ENCODE measurements at places on chromosomes 11 and 22. TPM values are rescaled to one million over a fixed set of nuclear protein-coding genes. Genes with fewer than 3 reads are reported as not detected.

GRCh38 chr11:61174273-61174672, 13.0 kb upstream of the VPS37C start:
- DNase-seq, result no peak

DNA sequence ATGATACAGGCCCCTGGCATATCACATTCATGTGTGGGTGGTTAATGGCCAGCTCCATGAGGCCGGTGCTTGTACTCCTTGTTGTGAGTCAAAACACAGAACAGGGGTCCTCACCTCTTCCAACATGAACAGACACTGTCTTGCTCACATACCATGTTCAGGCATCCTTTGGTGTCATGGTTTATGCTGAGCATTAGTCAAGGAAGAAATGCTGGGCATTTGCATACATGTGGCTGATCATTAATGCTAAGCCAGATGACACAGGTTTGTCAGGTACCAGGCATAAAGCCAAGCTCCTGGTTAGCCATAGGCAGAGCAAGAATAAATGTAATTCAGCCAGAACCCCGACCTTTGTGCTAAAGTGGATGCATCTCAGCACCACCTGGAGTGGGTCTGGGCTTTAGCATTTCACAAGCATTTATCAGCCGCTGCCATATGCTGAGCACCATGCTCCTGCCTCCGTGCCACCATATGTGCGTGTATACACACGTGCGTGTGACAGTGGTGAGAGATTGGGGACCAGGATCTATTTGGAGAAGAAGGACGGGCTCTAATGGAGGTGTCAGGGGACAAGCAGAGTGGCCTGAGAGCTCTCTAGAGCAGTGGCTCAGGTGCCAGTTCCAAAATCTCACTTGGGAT, 55.0 kb downstream of the MICAL2 start:
- DNase-seq, result no peak

The SLC22A12 gene
- 5.6 TPM for polyA plus RNA-seq

The MS4A4A gene
- 4.6 TPM for polyA plus RNA-seq

DNA sequence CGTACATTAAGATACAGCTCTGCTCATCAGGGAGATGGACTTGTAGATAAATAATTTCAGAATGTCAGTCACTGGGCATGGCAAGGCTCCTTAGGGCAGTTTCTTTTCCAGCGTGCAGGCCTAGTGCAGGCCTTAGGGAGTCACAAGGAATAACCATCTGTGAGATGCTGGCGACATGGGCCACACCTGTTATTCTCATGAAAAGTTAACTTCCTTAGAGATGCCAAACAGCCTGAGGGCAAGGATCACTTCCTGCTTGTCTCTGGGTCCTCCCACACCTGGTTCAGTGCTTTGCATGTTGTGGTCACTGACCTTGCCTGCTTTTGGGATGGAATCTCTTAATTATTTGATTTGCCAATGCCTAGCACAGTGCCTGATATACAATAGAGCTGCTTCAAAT, 70.6 kb downstream of the ST3GAL4 start:
- no peak for DNase-seq

DNA sequence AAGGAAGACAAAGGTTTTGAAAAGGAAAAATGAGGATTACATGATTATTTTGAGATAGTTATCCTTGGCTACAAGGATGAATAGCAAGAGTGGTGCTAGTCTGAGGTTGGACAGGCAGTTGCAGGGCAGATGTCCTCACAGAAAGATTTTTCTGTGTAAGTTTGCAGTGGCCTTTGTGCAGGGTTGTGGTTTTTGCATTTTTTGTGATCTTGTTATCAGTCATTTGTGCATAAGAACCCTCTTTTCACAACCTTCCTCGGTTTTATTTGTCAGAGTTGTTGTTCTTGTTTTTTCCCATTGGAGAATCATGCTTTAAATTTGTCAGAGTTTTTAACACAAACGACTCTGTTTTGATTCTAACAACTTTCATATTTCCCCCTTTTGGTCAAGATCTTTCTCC, 1.4 kb downstream of the CCDC134 start:
- DNase-seq, result no peak
